Stimulated activated naive CD4-positive, alpha-beta T cell treated with Interleukin-2 at 50 U/mL for 16 hours (primary cell): ENCODE measurements at places on chromosomes 1 and 21.

GRCh38 chr1:1880617-1881312 is 10.1 kb downstream of the GNB1 start:
- no peak for DNase-seq

- DNase-seq, result no peak
These were observed 62.9 kb upstream of the ROR1 start for GRCh38 chr1:63710761-63711380.

DNA sequence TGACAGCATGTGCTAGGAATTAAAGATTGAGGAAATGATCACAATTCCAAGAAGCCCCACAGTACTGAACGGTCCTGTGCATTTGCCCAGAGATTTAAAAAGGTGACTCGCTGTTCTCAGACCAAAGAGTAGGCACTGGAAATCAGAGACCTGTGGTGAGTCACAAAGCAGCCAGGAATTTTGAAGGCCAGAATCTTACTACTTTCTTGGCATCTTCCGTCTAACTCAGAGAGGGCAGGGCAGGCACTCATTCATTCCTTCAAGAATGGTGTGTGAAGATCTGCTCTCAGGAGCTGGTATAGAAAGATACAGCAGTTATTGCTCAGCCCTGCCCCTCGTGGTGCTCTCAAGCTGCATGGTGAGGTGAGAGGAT is 57.9 kb downstream of the BRINP2 start:
- DNase-seq, result no peak

DNA sequence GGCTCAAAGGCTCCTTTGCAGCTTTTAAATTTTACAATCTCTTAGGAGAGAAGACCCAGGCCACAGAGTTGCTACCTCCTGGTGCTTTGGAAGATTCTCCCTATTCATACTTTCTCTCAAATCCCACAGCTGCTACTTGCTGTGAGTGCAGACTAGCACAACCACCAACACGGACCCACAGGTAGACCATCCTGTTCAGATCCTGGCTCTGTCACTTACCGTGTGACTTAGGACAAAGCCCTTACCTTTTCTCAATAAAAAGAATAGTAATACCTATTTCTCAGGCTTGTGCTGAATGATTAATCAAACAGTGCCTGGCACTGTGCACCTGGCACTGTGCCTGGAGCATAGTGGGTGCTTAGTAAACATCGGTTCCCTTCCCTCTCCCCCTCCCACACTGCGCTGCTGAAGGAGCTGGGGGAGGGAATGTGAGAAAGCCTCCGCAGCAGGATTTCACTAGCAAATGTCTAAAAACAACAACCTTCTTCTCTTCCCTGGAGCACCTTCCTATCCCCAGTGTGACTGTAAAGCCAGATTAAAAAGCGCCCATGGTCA is 81.7 kb downstream of the PGM1 start:
- DNase-seq, result no peak

GRCh38 chr1:112877750-112878149 is 78.2 kb downstream of the SLC16A1 start:
- no peak for DNase-seq

DNA sequence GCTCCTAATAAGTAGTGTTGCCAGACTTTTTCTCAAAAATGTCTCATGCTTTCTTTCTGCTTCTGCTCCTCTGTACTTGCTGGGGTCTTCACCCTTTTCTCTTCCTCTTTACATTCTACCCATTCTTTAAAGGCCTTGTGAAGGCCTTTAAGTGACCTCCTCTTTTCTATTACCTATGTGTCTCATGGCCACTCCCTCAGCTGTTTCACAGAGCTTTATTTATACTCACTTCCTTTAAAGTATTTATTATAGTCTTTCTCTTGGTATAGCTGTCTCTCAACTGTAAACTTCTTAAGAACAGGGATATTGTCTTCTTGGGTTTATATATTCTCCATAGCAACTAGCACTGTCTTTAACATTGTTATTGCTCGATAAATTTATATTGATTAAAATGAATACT is 792 bp downstream of the GOLPH3L start:
- no peak for DNase-seq

DNA sequence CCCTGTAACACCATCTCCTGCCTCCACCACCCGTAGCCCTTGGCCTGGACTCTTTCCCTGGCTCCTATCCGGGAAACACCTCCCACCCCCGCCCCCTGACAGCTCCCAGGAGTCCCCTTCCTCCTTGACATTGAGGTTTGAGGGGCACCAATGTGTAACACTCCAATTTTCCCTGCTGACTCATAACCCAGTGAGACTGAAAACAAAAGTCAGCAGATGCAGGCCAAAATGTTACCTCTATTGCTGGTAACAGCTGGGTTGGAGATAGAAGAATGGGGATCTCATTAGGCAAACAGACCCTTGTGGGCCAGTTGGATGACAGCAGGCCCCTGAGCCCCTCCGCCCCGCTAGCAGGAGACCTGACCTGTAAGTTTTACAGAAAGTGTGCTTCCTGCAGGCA is 237.2 kb downstream of the KAZN start:
- no peak for DNase-seq

- DNase-seq, result no peak
These were observed 204.2 kb downstream of the ST6GALNAC3 start for GRCh38 chr1:76278711-76279100.

DNA sequence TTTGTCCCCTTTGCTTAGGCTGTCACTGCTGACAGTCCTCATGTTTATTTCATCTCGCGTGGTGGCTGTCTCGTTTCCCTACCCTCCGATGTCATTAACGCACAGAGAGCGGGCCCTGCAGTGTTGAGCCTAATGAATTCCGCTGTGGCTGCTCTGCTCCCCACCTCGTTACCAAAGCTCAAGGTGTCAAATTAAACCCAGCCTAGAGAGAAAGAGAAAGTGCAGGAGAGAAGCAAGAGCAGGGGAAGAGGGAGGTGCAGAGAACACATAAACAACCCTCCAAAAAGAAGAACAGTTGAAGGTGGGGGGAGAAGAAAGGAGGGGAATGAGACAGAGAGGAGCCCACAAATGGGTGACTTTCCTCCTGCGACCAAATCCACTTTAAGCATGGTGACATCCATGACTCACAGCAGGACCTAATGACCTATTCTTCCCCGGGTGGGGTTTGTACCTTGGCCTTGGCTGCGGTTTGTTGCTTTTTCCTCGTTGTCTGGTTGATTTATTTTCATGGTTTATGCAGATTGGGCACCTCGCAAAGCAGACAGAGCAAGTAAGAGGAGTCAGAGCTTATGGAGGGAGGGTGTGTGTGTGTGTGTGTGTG is 92.5 kb downstream of the PBX1 start:
- DNase-seq, result no peak

- DNase-seq, result no peak
These were observed 47.2 kb downstream of the MCOLN2 start for GRCh38 chr1:84949664-84950063.

- DNase-seq, result peak; percentile 27
These were observed 54.6 kb downstream of the S100B start for GRCh38 chr21:46550116-46550941.
